ENCODE measurements at places on chromosomes 3 and 15. TPM values are rescaled to one million over a fixed set of nuclear protein-coding genes. Genes with fewer than 3 reads are reported as not detected.

GRCh38 chr3:149019580-149019979 is 28.2 kb downstream of the GYG1 start:
- DNase-seq: no peak

GRCh38 chr3:30505866-30506520 is 100.4 kb upstream of the TGFBR2 start:
- no peak for DNase-seq

DNA sequence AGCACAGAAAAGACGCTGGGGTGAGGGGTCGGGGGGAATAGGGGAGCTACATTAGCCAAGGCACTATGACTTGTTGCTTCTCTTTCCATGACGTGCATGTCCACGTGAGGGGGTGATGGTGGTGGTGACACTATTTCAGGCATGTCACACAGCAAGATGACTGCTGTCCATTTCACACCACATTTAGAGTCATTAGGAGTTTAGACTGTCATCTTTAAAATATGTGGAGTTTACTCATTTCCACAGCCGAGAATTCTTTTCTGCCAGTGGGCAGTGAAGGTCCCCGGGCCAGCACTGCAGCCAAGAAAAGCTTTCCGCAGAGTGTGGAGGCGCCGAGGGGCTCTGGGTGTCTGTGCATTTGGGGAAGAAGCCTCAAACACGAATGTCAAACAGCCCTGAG is 954 bp upstream of the DGKG start:
- no peak for DNase-seq

- no peak for DNase-seq
Observed at GRCh38 chr3:87997966-87998365, 60.8 kb downstream of the CGGBP1 start.

- no peak for DNase-seq
Observed at GRCh38 chr15:82047453-82048400, 1.9 kb upstream of the MEX3B start.

DNA sequence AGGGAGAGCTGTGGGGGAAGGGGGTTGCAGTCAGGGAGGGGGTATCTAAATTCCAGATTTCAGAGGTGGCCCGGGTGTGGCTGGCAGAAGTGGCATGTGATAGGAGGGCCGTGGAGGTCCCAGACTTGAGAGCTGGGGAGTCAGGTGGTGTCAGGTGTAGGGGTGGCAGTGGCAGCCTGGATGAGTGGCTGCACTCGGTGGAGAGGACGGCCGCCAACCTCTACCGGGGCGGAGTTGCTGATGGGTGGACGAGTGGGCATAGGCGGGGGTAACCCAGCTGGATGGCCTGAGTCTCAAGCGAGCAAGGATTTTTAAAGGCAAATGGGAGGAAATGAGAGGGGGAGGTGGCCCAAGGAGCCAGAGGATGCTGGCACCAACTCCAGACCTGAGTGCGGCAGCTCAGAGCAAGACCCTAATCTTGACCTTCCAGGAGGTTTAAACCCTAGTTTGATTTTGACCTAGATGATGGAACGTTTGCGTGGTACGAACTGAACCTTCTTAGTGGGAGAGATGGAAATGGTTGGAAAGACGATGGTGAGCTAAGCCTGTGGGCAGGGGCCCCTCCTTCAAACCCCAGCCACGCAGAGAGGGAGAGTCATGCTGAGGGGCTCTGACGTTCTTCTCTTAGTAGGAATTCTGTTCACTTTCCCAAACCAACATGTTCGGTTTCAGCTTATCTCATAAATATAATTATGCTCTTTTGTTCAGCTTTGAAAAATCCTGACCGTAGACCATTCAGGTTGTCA is 8.0 kb downstream of the TRAK1 start:
- DNase-seq: no peak

GRCh38 chr15:86322629-86323028 is 243.0 kb downstream of the AGBL1 start:
- DNase-seq: no peak

DNA sequence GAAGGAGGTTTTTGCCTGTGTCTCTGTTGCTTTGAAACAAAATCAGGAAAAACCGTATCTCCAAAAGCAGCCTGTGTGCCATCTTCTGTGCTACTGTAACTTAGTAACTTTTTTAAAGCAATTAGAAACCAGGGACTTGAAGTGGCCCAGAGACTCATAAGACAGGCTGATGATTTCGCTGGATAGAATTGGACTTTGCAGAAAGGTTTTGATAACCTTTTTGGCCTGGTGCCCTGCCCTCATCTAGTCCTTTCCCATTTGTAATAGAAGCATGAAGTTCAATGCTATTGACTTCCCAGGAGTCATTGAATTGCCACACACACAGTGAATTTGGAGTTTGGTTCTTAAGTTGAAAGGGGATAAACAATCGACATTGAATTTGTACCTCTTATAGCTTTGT is 157.2 kb downstream of the PTPRG start:
- DNase-seq: no peak

DNA sequence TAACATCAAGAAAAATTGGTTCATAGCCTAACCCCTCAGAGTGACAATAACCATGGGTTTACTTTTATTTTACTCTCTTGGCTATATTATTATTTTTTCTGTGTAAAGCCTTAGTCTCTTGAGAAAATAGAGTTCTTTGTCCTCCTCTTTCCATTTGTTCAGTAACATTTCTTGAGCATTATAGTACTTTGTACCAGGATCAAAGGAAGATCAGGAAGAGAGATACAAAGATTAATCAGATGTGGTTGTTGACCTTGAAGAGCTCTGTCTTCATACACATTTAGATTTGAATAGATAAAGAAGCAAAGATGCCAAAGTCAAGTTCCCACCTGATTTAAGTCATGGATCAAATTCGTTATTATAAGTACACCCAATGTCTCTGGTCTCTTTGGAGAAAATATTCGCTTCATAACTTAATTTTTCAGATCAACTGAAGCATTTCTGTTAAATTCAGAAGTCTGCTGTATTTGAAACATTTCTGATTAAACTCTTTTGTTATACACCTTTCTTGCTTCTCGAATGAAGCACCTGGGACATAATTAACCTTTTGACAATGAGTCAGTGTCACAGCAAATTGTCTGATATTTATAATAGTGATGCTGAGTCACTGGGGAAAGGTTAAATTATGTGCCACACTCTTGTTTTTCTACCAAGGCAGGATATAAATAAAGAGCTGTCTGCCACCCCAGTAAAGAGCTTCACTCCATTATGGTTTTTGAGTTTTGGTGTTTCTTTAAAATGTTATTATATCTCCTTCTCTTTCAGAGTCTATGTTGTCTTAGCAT is 100.2 kb downstream of the GHSR start:
- DNase-seq: no peak

GRCh38 chr15:90451053-90451850 is 63.2 kb downstream of the IQGAP1 start:
- DNase-seq: no peak

Gene NPAP1
- total RNA-seq: not detected

Gene SLC6A1
- total RNA-seq: not detected

Gene WNT7A
- total RNA-seq: not detected
